Fibroblast of lung (primary cell): ENCODE measurements at places on chromosomes 3 and 15.
A peak's percentile ranks its signal among the peaks of the same experiment; 100 is the strongest.

DNA sequence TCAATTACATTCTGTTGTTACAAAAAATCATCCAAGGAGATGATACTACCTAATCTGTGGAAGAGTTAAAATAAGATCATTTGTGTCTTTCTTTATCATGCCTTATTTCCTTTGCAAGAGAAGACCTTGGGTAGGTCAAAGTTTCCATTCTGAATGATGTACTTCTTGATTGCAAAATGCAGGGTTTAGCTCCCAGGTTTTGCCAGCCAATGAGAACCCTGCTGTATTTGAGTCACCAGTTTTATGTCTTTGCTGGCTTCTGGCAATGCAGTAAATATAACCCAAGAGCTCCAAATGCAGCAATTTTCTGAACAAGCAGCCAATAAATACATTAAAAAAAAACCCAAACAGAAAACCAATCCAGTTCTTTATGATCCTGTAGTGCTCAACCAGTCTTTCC, 204.9 kb downstream of the CADPS start:
- H3K36me3 ChIP-seq: no peaks in the 10 kb centered on the region
- no peaks in the 10 kb centered on the region for H3K27me3 ChIP-seq
- no peak overlapping the region for H3K4me3 ChIP-seq
- DNase-seq: no peak
- H3K27ac ChIP-seq: no peak overlapping the region

DNA sequence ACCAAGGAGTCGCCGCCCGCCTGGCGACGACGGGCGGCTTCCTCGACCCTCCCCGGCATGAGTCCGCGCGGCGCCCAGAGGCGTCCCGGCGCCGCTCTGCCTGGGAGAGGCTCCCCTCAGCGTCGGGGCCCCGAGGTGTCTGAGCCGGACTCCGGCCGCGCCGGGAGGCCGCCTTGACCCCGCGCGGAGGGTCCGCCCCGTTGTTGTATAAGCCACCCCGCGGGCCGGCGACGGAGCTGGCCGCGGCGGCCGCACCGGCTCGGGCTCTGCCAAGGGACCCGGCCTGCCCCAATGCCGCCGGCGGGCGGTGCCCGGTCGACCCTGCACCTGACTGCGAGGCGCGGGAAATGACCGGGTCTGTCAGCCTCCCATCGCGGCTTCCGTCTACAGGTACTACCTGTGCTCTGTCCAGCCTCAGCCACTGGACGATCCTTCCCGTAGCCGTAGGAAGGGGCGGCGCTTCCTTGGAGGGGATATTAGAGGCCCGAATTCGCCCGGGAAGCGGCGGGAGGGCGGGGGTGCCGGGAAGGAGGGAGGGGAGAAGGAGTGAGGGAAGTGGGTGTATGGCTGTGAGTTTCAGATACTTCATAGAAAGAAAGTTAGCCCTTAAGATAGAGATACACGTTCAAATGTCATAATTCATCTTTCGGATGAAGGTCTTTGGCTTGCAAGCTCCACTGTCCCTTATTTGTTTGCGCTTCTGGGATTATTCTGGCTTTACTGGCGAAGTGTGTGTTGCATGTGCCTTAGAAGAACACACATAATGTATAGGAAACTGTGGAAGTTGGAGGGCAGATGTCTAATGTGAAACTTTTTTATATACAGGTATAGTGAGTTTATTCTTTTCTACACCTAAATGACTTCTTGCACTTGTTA, 620 bp downstream of the ABHD5 start:
- H3K4me1 ChIP-seq: peaks cover 8% of the 10 kb centered on the region
- peak overlapping the region; percentile 72 for H3K27ac ChIP-seq
- peak; percentile 40 for DNase-seq
- H3K36me3 ChIP-seq: no peaks in the 10 kb centered on the region
- H3K27me3 ChIP-seq: no peaks in the 10 kb centered on the region
- H3K4me3 ChIP-seq: peak overlapping the region; percentile 55

DNA sequence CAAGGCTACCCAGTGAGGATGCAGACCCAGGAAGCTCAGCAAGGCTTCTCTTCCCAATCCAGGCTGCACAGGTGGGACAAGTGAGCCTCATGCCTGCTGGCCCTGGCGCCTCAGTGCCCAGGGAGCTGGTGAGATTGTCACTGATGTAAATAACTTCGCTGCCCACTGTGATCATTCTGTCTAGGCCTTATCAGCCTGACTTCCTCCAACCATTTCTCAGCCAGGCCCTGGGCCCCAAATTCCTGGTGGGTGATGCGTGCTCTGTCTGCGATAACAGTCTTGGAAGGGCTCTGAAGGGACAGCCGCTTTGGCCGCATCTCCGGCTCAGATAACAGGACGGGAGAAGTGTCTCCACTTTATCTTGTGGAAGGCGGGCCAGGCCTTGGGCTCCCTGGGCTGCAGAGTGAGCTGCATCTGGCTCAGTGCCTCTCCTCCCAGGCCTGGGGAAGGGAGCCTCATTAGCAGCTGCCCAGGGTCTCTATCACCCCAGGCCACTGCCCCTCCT, 2.2 kb upstream of the FBLN2 start:
- H3K27ac ChIP-seq: no peak overlapping the region
- no peak overlapping the region for H3K4me3 ChIP-seq
- no peaks in the 10 kb centered on the region for H3K27me3 ChIP-seq
- DNase-seq: peak; percentile 81
- no peaks in the 10 kb centered on the region for H3K36me3 ChIP-seq
- peaks cover 4% of the 10 kb centered on the region for H3K4me1 ChIP-seq

GRCh38 chr15:31554261-31554660, 227.6 kb downstream of the KLF13 start:
- H3K36me3 ChIP-seq: no peaks in the 10 kb centered on the region
- peak; percentile 92 for DNase-seq
- no peaks in the 10 kb centered on the region for H3K4me1 ChIP-seq
- H3K27me3 ChIP-seq: no peaks in the 10 kb centered on the region
- no peak overlapping the region for H3K4me3 ChIP-seq
- H3K27ac ChIP-seq: peak overlapping the region; percentile 50

GRCh38 chr15:79378394-79379109, 53.6 kb upstream of the MINAR1 start:
- no peak overlapping the region for H3K4me3 ChIP-seq
- H3K4me1 ChIP-seq: no peaks in the 10 kb centered on the region
- no peaks in the 10 kb centered on the region for H3K36me3 ChIP-seq
- H3K27ac ChIP-seq: no peak overlapping the region
- DNase-seq: peak; percentile 19

GRCh38 chr15:36645106-36645505, 65.7 kb downstream of the CDIN1 start:
- H3K36me3 ChIP-seq: no peaks in the 10 kb centered on the region
- H3K4me1 ChIP-seq: no peaks in the 10 kb centered on the region
- DNase-seq: peak; percentile 21
- H3K27ac ChIP-seq: no peak overlapping the region
- H3K4me3 ChIP-seq: no peak overlapping the region
- no peaks in the 10 kb centered on the region for H3K27me3 ChIP-seq

DNA sequence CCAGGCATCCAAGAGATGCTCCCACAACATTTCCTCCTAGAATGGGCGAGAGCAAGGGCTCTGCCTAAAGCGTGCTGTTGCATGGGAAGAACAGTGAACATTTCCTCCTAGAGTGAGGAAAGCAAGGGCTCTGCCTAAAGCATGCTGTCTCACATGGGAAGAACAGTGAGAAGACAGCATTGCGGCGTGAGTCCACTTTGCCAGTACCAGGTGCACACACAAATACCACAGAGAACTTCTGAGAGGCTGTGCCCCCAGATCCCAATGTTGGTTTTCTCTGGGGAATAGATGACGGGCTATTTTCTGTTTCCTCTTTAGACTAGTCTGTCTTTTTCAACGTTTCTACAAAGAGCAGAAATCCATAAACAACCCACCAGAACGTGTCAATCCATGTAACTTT, 142.9 kb downstream of the LRRK1 start:
- H3K4me3 ChIP-seq: no peak overlapping the region
- no peak overlapping the region for H3K27ac ChIP-seq
- H3K4me1 ChIP-seq: no peaks in the 10 kb centered on the region
- H3K36me3 ChIP-seq: peaks cover 7% of the 10 kb centered on the region
- DNase-seq: no peak

DNA sequence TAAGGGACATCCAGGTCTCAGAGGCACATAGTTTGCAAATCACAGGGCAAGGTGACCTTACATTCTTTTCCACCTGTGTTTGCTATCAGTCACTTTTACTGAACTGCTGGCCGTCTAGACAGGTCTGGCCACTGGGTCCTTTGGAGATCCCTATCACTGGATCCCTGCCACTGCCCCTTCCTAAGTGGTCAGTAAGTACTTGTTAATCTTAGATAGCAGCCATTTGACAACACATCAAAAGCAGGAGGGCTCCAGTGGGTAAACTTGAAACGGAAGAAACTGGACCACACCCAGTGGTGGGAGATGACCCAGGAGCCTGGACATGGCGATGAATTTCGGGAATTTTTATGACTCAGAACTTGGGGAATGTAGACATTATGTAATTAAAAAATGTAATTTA, 28.9 kb upstream of the RASGRP1 start:
- no peak overlapping the region for H3K27ac ChIP-seq
- H3K4me3 ChIP-seq: no peak overlapping the region
- H3K27me3 ChIP-seq: no peaks in the 10 kb centered on the region
- no peaks in the 10 kb centered on the region for H3K36me3 ChIP-seq
- no peaks in the 10 kb centered on the region for H3K4me1 ChIP-seq

- peaks cover 5% of the 10 kb centered on the region for H3K4me1 ChIP-seq
- no peak overlapping the region for H3K4me3 ChIP-seq
- H3K36me3 ChIP-seq: no peaks in the 10 kb centered on the region
- peaks cover 4% of the 10 kb centered on the region for H3K27me3 ChIP-seq
- DNase-seq: no peak
Measured at GRCh38 chr15:76174654-76175053, 114.9 kb downstream of the TMEM266 start.

DNA sequence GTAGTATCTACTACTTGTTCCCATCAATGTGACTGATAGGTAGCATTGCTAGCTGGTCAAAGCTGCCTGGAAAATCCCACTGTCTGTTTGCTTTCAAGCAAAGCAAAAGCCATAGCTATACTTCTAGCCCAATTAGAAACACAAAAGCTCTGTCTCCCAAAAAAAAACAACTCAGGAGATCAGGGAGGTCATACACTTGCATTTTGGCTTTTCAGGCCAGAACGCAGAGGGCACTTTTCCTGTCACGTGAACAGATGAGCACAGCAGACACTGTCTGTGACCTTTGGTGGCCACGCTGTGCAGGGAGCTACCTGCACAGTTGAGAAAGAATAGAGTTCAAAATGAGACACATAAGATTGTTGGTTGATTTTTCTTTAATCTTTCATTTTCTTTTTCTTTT, 441.7 kb upstream of the PDZRN3 start:
- H3K27ac ChIP-seq: no peak overlapping the region
- H3K4me3 ChIP-seq: no peak overlapping the region
- no peaks in the 10 kb centered on the region for H3K36me3 ChIP-seq
- DNase-seq: no peak
- H3K4me1 ChIP-seq: no peaks in the 10 kb centered on the region

GRCh38 chr15:98957655-98958054, 49.9 kb downstream of the PGPEP1L start:
- peaks cover 15% of the 10 kb centered on the region for H3K36me3 ChIP-seq
- H3K27ac ChIP-seq: no peak overlapping the region
- H3K4me3 ChIP-seq: no peak overlapping the region

- no peak overlapping the region for H3K4me3 ChIP-seq
- H3K27ac ChIP-seq: no peak overlapping the region
- no peaks in the 10 kb centered on the region for H3K36me3 ChIP-seq
Measured at GRCh38 chr3:126546013-126546412, 12.7 kb downstream of the C3orf22 start.

- no peaks in the 10 kb centered on the region for H3K4me1 ChIP-seq
- H3K27ac ChIP-seq: no peak overlapping the region
- H3K4me3 ChIP-seq: no peak overlapping the region
- DNase-seq: no peak
- no peaks in the 10 kb centered on the region for H3K36me3 ChIP-seq
Measured at GRCh38 chr3:152885076-152885475, 50.1 kb downstream of the P2RY1 start.

DNA sequence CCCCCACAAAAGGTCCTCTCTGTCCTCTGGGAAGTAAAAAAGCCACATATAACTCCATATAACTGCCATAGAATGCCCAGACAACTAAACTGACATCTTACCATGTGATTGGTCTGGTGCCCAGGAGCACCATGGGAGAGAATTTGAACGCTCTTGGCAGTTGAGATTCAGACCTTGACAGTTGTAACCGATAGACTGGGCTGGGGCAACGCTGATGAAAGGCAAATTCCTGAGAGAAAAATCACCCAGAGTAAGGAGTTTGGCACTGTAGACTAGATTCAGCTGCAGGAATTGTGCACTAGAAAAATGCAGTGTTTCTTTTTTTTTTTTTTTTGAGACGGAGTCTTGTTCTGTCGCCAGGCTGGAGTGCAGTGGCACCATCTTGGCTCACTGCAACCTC, 240.5 kb downstream of the SOX2 start:
- DNase-seq: no peak
- no peaks in the 10 kb centered on the region for H3K27me3 ChIP-seq
- no peaks in the 10 kb centered on the region for H3K4me1 ChIP-seq
- H3K4me3 ChIP-seq: no peak overlapping the region
- no peaks in the 10 kb centered on the region for H3K36me3 ChIP-seq
- no peak overlapping the region for H3K27ac ChIP-seq

GRCh38 chr3:115588201-115589115, 34.9 kb upstream of the GAP43 start:
- H3K4me1 ChIP-seq: no peaks in the 10 kb centered on the region
- H3K36me3 ChIP-seq: no peaks in the 10 kb centered on the region
- peaks cover 2% of the 10 kb centered on the region for H3K27me3 ChIP-seq
- no peak overlapping the region for H3K27ac ChIP-seq
- no peak for DNase-seq
- H3K4me3 ChIP-seq: no peak overlapping the region

DNA sequence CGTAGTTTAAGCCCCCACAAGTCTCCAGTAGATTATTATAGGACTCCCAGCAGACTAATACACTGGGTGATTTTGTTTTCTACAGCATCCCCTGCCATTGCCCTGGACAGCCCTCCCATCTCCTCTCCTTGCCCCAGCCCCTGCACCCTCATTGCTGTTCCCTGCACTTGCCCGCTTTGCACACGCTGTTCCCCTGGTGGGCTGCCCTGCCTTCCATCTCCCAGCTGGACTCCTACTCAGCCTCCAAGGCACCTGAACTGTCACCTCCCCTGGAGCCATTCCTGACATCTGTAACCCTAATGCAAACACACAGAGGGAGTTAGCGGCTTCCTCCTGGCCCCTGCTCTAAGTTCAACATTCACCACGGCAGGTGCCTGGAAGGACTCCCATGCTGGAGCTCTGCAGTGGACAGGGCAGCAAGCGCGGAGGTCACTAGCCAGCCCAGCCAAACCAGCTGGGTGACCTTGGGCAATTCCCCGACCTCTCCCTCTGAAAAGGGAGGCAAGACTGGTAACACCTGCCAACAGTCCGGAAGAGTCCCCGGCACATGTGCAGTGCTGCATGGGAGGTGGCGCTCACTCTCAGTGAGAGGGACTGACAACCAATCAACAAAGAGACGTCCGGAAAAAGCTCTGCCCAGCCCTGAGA, 38.8 kb upstream of the IQSEC1 start:
- no peaks in the 10 kb centered on the region for H3K27me3 ChIP-seq
- DNase-seq: no peak
- no peak overlapping the region for H3K4me3 ChIP-seq
- no peaks in the 10 kb centered on the region for H3K4me1 ChIP-seq

DNA sequence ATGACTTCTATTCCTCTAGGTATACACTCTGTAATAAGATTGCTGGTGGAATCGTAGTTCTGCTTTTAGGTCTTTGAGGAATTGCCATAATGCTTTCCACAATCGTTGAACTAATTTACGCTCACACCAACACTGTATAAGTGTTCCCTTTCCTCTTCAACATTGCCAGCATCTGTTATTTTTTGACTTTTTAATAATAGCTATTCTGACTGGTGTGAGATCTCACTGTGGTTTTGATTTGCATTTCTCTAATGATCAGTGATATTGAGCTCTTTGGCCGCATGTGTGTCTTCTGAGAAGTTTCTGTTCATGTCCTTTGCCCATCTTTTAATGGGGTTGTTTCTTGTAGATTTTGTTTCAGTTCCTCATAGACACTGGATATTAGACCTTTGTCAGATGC, 12.8 kb downstream of the NXPE3 start:
- no peaks in the 10 kb centered on the region for H3K27me3 ChIP-seq
- no peak overlapping the region for H3K27ac ChIP-seq
- H3K4me3 ChIP-seq: no peak overlapping the region
- H3K4me1 ChIP-seq: no peaks in the 10 kb centered on the region
